Body of pancreas (tissue), 4 donors: ENCODE measurements at places on chromosomes 7 and 10.

- no peaks in the 10 kb centered on the region for H3K36me3 ChIP-seq
- H3K4me1 ChIP-seq, result no peaks in the 10 kb centered on the region
- H3K27me3 ChIP-seq, result no peaks in the 10 kb centered on the region
- DNase-seq, result no peak
- no peak overlapping the region for H3K27ac ChIP-seq
- no peak overlapping the region for H3K4me3 ChIP-seq
Measured at GRCh38 chr10:65660006-65660405, 1265.8 kb upstream of the LRRTM3 start.

DNA sequence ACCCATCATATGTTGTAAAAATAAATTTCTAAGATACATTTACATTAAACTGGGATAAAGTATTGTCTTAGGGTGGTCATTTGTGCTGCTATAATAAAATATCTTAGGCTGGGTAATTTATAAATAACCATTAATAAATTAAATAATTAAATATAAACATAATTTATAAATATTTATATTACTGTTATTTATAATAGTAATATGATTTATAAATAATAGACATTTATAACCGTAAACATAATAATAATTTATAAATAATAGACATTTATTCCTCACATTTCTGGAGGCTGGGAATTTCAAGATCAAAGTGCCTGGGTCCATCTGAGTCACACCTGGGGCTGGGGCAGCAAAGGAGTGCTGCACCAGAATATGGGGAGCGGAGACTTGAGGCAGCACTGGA is 31.1 kb downstream of the ZWINT start:
- H3K36me3 ChIP-seq, result no peaks in the 10 kb centered on the region
- no peaks in the 10 kb centered on the region for H3K27me3 ChIP-seq
- no peaks in the 10 kb centered on the region for H3K4me1 ChIP-seq
- DNase-seq, result no peak
- H3K27ac ChIP-seq, result no peak overlapping the region

DNA sequence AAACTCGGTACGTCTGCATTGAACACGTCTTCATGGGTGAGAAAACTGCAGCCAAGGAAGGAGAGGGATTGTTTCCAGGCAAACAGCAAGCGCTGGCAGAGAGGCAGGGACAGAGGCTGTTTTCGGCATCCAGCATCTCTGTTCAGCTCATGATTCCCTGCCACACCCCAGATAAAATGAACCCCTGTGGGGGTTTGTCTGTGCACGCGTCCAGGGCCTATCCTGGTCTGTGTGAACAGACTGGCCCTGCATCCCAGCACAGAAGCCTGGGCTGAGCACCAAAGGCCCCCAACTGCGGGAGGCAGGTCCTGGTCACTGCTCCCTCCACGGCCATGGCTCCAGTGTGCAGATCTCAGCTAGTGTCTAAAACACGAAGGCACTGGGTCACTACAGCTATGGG is 83.3 kb upstream of the FAM20C start:
- no peak overlapping the region for H3K27ac ChIP-seq
- H3K4me3 ChIP-seq, result no peak overlapping the region
- no peaks in the 10 kb centered on the region for H3K36me3 ChIP-seq
- no peaks in the 10 kb centered on the region for H3K27me3 ChIP-seq
- DNase-seq, result no peak
- no peaks in the 10 kb centered on the region for H3K4me1 ChIP-seq

DNA sequence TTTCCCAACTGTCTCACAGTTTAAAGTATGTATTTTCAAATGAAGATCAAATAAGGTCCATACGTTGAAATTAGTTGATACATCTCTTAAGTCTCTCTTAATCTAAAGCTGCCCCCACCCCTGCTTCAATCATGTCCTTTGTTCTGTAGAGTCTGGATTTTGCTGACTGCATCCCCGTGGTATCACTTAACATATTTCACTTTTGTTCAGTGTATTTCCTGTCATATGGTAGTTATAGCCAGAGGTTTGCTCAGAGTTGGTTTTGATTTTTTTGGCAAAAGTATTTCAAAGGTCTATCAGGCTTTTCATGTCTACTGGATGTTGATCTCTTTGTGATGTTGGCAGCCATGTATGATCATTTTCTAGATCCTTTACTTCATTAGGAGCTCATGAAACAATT is 54.4 kb upstream of the ARID5B start:
- H3K4me1 ChIP-seq, result peaks cover 18% of the 10 kb centered on the region
- DNase-seq, result no peak
- no peaks in the 10 kb centered on the region for H3K27me3 ChIP-seq
- no peak overlapping the region for H3K27ac ChIP-seq

GRCh38 chr10:62681211-62681940 is 123.1 kb upstream of the ADO start:
- H3K27ac ChIP-seq, result no peak overlapping the region
- H3K27me3 ChIP-seq, result no peaks in the 10 kb centered on the region
- H3K4me3 ChIP-seq, result no peak overlapping the region
- H3K36me3 ChIP-seq, result no peaks in the 10 kb centered on the region
- H3K4me1 ChIP-seq, result no peaks in the 10 kb centered on the region

- no peak overlapping the region for H3K4me3 ChIP-seq
- H3K27me3 ChIP-seq, result no peaks in the 10 kb centered on the region
- no peaks in the 10 kb centered on the region for H3K36me3 ChIP-seq
Measured at GRCh38 chr7:87225696-87226095, 6.2 kb upstream of the TMEM243 start.

DNA sequence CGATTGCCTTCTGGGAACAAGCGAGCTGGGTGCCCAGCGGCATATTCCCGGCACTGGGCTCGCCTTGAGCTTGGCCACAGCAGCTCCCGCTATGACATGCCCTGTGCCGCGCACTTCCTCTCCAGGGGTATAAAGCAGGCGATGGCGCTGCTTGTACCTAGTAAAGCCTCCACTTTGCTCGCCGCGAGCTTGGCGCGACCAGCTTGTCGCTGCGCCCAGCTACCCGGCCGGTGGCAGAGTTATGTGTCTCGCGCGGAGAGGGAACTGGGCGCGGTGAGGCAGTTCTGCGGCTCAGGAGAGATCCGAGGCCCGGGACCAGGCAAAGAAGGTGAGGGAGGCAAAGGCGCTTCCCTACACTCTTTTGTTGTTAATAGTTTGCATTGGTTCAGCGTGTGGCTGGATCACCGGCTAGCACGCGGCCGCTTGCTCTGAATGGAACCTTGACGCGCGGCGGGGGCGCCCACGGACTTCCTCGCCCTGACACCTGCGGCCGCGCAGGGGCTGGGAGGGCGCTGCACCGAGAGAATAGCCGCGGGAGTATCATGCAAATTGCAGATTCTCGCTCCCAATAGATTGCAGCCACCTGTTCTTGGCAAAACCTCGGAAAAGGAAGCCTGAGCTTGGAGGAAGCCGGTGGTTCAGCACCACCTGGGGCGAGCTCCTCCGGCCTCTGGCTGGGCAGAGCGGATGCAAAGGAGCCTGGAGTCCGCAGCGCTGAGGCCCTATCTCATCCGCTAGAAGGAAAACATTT is 3.0 kb upstream of the BUB3 start:
- peaks cover 54% of the 10 kb centered on the region for H3K27me3 ChIP-seq
- H3K36me3 ChIP-seq, result no peaks in the 10 kb centered on the region
- no peak overlapping the region for H3K4me3 ChIP-seq
- no peak overlapping the region for H3K27ac ChIP-seq
- no peak for DNase-seq

- H3K27me3 ChIP-seq, result no peaks in the 10 kb centered on the region
- no peak overlapping the region for H3K4me3 ChIP-seq
- no peaks in the 10 kb centered on the region for H3K36me3 ChIP-seq
- no peaks in the 10 kb centered on the region for H3K4me1 ChIP-seq
- DNase-seq, result no peak
Measured at GRCh38 chr10:49791100-49791499, 29.0 kb upstream of the OGDHL start.

DNA sequence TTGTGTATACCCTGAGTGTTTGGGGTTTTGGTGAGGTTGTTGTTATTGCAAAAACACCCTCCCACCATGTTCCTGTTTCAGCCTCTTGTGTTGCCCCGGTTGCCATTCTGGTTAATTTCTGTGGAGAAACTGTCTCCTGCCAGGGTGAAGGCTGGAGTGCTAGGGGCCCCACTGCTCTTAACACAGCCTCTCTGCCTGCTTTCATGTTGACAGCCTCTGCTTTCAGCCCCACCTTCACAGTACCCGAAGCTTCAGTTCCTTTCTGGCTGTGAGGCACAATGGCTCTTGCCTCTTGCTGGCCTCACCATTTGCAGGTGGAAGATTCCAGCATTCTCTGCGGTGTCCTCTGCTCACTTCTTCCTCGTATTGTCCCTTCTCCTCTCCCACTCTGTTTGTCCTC is 19.2 kb downstream of the SLC18A2 start:
- no peaks in the 10 kb centered on the region for H3K36me3 ChIP-seq
- H3K4me1 ChIP-seq, result peaks cover 13% of the 10 kb centered on the region
- H3K27me3 ChIP-seq, result no peaks in the 10 kb centered on the region
- no peak overlapping the region for H3K4me3 ChIP-seq

GRCh38 chr7:70060298-70061068 is 462.2 kb downstream of the AUTS2 start:
- no peak overlapping the region for H3K27ac ChIP-seq
- H3K4me3 ChIP-seq, result no peak overlapping the region
- no peaks in the 10 kb centered on the region for H3K36me3 ChIP-seq

GRCh38 chr7:96713037-96713436 is 3.4 kb upstream of the SEM1 start:
- H3K36me3 ChIP-seq, result no peaks in the 10 kb centered on the region
- H3K27ac ChIP-seq, result no peak overlapping the region
- H3K4me1 ChIP-seq, result peaks cover 13% of the 10 kb centered on the region
- DNase-seq, result no peak
- H3K4me3 ChIP-seq, result no peak overlapping the region

GRCh38 chr10:49419005-49419404 is 23.1 kb upstream of the DRGX start:
- H3K27ac ChIP-seq, result no peak overlapping the region
- DNase-seq, result peak; percentile 50
- no peaks in the 10 kb centered on the region for H3K27me3 ChIP-seq
- H3K4me1 ChIP-seq, result peaks cover 25% of the 10 kb centered on the region
- no peak overlapping the region for H3K4me3 ChIP-seq
- H3K36me3 ChIP-seq, result no peaks in the 10 kb centered on the region

GRCh38 chr7:11376529-11376928 is 402.9 kb downstream of the PHF14 start:
- H3K4me3 ChIP-seq, result no peak overlapping the region
- no peak overlapping the region for H3K27ac ChIP-seq
- peaks cover 12% of the 10 kb centered on the region for H3K4me1 ChIP-seq
- no peaks in the 10 kb centered on the region for H3K27me3 ChIP-seq
- H3K36me3 ChIP-seq, result no peaks in the 10 kb centered on the region

GRCh38 chr10:62708569-62708968 is 96.0 kb upstream of the ADO start:
- H3K27me3 ChIP-seq, result no peaks in the 10 kb centered on the region
- no peak for DNase-seq
- H3K36me3 ChIP-seq, result no peaks in the 10 kb centered on the region
- H3K4me1 ChIP-seq, result no peaks in the 10 kb centered on the region
- no peak overlapping the region for H3K4me3 ChIP-seq

- no peaks in the 10 kb centered on the region for H3K27me3 ChIP-seq
- peak within 1 kb of the TSS; percentile 67 for H3K4me3 ChIP-seq
- H3K27ac ChIP-seq, result peak within 1 kb of the TSS; percentile 94
- DNase-seq, result peak; percentile 84
- H3K36me3 ChIP-seq, result no peaks in the 10 kb centered on the region
- H3K4me1 ChIP-seq, result peaks cover 51% of the 10 kb centered on the region
Measured at GRCh38 chr10:102120142-102120990, at the start of gene LDB1. Gene LDB1, minus strand, starts transcription at chr10:102120368. Its CDS starts 258 bp downstream, at chr10:102120110.

DNA sequence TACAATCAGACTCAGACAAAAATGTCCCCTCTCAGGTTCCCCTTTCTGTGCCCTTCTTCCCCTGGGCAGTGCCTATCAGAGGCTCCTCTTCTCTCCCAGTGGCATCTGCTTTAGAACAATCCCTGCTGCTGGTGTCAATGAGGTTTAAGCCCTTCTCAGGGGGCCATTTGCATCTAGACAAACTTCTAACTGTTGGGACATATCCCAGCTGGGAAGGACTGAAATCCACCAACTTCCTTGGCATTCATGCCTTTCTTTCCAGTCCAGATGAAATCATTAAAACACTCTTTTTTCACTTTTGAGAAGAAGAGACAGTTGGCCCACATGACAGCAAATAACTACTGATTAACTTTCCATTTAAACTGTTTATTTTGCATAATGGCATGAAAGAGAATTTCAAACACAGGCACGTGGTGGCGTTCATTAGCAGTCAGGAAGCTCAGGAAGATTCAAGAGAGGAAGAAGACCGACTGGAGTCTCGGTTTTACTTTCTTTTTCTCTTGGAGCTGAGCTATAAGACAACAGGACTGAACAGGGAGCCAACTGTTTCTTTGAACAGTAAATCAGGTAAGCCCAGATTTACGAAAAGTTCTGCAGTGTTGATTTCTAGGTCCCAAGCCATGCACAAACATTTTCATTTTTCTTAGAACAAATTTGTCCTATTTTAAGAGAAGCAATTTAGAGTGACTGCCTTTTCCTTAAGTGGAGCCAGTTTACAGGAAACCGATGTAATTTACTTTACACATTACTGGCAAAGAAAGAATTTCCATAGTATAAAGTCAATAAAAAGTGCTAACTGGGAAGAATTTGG is at the start of gene GIMAP2:
Gene GIMAP2 (plus strand): TSS at position 488 of the 811 bp plus-strand sequence. CDS start 1,354 bp downstream, outside the sequence.
- DNase-seq, result no peak
- no peaks in the 10 kb centered on the region for H3K36me3 ChIP-seq
- peak within 1 kb of the TSS; percentile 30 for H3K27ac ChIP-seq
- no peak within 1 kb of the TSS for H3K4me3 ChIP-seq
- H3K27me3 ChIP-seq, result no peaks in the 10 kb centered on the region
- H3K4me1 ChIP-seq, result peaks cover 4% of the 10 kb centered on the region
